ENCODE measurements at places on chromosomes 7 and 10. TPM values are rescaled to one million over a fixed set of nuclear protein-coding genes. Genes with fewer than 3 reads are reported as not detected.

The TLL2 gene
- 0.87 TPM for polyA plus RNA-seq

The TACC2 gene
- polyA plus RNA-seq, result 42.6 TPM

DNA sequence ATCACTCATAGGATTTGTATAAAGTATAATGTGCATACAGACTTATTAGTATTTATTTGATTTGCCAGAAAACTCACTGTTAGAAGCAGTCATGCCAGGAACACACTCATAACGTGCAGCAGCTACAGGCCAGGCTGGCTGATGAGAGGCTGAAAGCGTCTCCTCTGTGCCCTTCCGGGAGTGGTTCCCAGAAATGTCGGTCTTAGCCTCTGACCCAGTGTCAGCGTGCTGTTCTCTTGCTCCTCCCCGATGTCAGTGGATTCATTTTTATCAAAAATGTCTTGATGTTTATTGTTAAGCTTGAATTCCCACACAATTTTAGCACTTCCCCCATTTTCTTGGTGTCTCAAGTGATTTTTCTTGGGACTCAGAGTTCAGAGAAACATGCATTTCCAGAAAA, 33.3 kb upstream of the GARS1 start:
- DNase-seq, result no peak

- no peak for DNase-seq
These were observed 12.0 kb downstream of the ZSCAN25 start for GRCh38 chr7:99628471-99629465.

GRCh38 chr10:127977357-127978009, 70.6 kb downstream of the PTPRE start:
- no peak for DNase-seq

Measured in right renal pelvis (tissue), 4 donors.